ENCODE measurements at places on chromosomes 2 and 18.

- no peak for DNase-seq
These were observed 430.9 kb upstream of the HNRNPA3 start for GRCh38 chr2:176781570-176782217.

DNA sequence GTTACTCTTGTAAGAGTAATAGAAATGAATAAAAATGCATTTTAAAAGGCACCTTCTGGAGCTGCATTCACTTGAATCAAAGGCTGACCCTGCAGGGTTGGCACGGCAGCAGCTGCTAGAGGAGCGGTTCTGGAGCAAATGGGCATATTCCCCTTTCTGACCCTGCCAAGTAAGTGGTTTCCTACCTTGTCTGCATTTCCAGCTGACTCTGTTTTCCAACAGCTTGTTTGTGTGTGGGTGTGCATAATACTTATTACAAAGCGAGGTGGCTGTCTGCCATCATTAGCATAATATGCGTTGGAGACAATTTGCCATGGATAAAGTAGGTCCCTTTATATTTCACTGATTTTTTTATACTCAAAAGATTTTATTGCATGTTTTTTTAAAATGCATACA lies 21.3 kb upstream of the TTN start:
- DNase-seq = no peak

DNA sequence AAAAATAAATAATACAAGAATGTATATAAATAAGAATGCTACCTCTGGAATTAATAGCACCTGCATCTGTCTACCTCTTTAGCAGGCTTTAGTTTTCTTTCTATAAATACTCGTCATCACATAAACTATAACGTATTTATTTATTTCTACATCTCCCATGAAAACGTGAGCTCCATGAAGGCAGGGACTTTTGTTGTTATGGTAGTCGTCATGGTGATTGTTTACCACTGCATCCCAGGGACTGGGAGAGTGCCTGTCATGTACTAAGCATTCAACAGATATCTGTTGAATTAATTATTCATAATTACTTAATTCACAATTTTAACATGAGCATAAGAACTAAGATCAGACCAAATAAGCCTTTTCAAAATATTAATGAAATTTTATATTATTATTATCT lies 386.6 kb downstream of the NRXN1 start:
- no peak for DNase-seq

GRCh38 chr2:161371869-161372268 lies 44.2 kb upstream of the TBR1 start:
- DNase-seq = no peak

DNA sequence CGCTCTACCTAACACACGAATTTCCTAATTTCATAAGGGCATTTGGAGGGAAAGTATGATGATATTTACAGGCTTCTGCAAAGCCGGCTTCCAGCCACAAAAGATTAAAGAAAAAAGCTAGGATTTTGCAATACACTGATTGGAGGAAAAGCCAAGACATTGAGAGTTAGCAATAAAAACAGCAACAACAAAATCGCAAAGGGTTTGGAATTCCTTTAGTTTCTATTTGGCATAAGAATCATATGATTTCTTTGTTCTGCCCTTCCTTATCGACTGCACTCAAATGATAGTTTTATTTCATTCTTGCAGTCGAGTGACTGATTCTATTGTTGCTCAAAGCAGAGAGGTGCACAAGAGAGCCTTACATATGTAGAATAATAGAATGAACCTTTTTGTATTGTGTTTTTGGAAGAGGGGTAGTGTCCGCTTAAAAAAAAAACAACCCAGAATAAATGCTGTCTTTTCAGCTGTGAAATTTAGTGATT lies 3.9 kb upstream of the ZNF532 start:
- no peak for DNase-seq

- no peak for DNase-seq
These were observed 14.5 kb downstream of the TMEM247 start for GRCh38 chr2:46493971-46494250.

GRCh38 chr2:28395334-28396061 lies 2.8 kb downstream of the FOSL2 start:
- no peak for DNase-seq

DNA sequence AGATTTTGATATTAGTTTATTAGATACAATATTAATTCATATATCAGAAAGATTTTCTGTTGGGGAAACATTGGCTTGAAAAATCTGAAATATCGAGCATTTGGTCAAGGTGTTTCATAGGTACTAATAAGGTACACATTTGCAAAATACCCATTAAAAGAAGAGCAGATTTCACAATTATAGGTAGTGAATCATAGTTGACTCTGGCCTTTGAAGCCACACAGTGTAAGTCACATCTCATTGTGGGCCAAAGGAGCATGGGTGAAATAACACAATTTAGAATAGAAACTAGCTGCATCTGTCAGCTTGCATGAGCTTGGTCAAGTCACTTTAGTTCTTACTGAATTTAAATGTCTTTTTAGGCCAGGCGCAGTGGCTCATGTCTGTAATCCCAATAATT lies 4.9 kb downstream of the KDM3A start:
- no peak for DNase-seq

GRCh38 chr2:57296795-57297517 lies 749.6 kb upstream of the VRK2 start:
- DNase-seq = no peak

GRCh38 chr2:84317135-84317534 lies 141.9 kb downstream of the SUCLG1 start:
- DNase-seq = no peak

DNA sequence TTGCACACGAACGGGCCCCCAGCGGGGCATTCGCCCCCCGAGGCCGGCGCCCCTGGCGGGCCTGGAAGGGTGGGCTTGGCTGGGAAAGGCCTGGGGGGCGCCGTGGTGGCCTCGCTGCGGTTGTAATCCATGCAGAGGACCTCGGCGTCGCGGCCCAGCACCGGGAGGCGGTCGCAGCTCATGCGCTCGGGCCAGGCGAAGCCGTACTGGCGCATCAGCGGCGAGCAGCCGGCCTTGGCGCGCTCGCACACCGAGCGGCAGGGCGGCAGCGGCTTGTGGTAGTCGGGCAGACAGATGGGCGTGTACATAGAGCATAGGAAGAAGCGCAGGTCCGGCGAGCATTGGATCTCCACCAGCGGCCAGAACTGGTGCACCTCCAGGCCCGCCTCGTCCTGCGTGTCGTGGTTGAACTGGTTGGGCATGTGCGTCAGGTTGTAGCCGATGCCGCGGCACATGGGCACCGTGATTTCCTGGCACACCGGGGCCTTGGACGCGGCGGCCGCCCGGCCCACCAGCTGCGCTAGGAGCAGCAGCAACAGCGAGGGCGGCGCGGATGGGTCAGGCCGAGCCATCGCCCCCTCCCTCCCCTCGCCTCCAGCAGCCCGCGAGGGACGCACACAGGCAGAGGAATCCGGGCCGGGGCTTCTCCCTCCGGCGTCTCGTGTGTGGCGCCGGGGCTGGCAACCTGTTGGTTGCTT lies 1.4 kb downstream of the FZD5 start:
- DNase-seq = no peak

DNA sequence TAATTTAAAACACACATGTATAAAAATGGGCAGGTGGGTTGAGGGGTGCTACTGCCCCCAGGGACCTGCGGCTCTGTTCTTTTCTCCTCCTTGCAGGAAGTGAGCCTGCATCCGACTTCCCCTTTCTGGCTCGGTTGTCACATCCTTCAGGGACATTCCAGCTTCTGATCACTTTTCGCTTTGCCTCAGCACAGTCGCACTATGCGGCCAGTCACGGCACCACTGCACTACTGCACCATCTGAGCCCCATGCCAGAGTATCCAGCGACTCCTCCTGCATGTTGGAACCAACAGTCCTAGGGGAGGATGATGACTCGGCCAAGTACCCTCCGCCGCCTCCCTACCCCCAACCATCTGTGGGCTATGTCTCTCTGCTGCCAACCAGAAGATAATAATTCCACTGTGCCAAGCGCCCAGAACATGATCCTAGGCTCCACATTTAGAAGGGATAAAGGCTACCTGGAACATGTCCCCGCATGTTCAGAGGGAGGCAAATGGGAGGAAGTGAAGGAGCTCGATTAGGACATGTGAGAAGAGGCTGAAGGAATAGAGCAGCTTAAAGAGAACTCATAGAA lies 17.6 kb downstream of the CDC42EP3 start:
- DNase-seq = no peak

GRCh38 chr18:26438980-26439379 lies 109.4 kb downstream of the KCTD1 start:
- no peak for DNase-seq

Data from cerebellar nuclear complex (tissue), 1 donor.